ENCODE measurements at places on chromosomes 11 and 22.
A peak's percentile ranks its signal among the peaks of the same experiment; 100 is the strongest.

DNA sequence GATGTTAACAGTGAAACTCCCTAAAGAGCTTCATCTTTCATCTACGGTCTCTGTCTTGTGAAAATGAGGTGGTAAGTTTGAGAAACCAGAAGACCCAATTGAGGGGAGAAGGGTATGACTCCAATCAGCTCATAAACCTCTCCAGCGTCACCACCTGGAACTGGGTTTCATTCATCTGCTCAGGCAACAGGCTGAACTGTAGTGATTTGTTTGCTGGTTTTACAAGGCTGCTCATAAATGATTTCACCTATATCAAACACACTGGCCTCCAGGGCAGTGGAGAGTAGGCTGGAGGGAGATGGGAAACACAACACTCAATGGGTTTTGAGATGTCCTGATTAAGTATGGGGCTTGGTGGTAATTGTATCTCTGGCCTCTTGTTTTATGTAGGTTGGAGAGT is 79.0 kb downstream of the EFCAB6 start:
- no peak for DNase-seq

DNA sequence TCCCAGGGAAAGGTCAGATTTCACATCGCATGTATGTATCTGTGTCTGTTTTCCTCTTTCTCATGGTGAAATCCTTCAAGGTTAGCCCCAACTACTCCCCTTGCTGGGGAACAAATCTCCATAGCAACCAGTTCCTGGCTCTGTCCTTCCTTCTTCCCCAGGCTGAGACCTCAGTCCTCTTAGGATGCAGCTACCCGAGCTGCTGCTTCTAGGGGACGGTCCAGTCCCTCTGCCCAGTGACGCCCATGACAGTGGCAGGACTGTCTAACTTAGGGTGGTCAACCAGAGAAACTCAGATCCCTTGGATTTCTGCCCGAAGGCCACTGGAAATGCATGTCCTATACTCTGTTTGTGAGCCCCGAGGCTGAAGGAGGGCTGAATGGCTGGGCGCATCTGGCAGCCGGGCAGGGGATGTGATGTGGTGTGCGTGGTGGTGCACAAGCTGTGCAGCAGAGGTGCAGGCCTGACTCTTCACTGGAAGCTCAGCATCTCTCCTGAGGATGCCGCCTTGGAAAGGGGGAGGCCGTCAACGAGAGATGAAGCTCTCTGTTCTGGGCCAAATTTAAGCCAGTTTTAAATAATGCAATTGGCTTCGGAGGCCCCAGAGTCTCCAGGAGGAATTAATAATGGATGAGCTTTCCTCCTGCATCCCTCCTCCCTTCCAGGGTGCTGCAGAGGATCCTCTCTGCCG is 118.7 kb upstream of the B3GAT1 start:
- no peak for DNase-seq

DNA sequence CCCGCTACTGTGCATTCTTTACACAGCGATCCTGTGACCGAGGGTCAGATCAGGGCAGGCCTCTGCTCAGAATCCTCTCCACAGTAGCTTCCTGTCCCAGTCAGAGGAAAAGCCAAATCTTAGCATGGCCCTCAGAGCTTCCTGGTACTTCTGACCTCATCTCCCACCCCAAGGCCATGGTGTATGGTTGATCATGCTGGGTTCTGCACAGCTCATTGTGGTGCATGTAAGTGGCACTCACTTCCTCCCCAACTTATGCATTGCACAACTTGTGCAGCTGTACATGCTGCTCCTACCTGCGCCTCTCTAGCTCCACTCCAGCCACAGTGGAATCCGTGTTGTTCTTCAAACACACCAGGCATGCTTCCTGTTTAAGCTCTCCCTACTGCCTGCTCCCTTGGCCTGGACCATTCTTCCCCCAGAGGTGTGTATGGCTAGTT is 20.3 kb downstream of the BMAL1 start:
- peak; percentile 74 for DNase-seq

- DNase-seq: no peak
Observed at GRCh38 chr11:113085446-113085845, 124.2 kb downstream of the NCAM1 start.

DNA sequence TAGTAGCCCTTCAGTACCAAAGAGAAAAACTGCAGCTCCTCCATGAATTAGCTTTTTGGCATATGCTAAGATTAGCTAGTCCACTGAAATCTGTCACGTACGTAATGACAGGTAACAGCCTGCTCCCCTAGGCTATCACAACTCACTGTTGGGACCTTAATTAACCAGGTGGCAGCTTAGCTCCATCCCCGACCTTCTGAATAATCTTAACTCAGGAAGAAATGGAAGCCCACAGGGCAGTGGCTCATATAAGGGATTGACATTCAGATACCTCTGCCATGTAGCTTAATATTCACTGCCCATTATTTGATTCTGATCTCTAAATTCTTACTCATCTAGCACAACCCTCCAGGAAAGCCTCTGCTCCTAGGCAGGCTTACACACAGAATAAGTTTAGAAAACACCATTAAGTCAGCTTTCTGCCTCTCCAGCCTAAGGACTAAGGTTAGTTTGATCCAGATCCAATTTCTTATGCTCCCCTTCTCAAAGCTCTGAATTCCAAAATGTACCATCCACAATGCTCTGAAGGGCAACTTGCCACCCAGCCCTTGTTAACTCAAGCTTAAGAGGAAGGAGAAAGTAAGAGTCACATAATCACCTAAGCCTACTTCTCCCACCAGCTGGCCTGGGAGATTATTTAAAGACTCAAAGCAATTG is 5.0 kb downstream of the HSPA8 start:
- no peak for DNase-seq

DNA sequence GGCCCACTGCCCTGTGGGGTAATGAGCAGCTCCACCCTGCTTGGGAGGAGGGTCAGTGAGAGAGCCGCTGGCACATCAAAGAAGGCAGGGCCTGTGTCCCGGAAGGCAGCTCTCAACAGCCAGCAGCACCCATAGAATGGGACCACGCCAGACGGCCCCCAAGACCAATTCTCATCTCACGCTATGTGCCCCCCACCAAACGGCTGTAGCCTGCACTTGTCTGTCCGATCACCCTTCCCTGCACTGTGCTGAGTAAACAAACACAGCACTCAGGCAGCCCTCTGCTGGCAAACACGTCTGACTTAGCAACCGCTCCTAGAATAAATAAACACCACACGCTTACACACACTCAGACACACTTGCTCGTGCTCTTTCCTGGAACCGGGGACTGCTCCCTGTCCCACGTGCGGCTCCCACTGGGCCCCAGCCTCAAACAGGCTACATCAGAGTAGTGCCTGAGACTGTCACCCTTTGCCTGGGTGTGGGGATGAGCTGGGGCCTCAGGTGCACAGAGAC is 53.2 kb upstream of the CDON start:
- DNase-seq: no peak

Measured in stimulated activated effector memory CD8-positive, alpha-beta T cell treated with anti-CD3 and anti-CD28 coated beads, Interleukin-12 subunit alpha, Interleukin-12 subunit beta, amount 100 ng/mL, for 72 hours (primary cell).